Naive thymus-derived CD4-positive, alpha-beta T cell (primary cell): ENCODE measurements at places on chromosomes 3 and 15.

GRCh38 chr3:184388164-184388935 lies 8.5 kb downstream of the CHRD start:
- no peak for DNase-seq

- DNase-seq, result no peak
Observed at GRCh38 chr3:82080261-82080660, 318.8 kb upstream of the GBE1 start.

DNA sequence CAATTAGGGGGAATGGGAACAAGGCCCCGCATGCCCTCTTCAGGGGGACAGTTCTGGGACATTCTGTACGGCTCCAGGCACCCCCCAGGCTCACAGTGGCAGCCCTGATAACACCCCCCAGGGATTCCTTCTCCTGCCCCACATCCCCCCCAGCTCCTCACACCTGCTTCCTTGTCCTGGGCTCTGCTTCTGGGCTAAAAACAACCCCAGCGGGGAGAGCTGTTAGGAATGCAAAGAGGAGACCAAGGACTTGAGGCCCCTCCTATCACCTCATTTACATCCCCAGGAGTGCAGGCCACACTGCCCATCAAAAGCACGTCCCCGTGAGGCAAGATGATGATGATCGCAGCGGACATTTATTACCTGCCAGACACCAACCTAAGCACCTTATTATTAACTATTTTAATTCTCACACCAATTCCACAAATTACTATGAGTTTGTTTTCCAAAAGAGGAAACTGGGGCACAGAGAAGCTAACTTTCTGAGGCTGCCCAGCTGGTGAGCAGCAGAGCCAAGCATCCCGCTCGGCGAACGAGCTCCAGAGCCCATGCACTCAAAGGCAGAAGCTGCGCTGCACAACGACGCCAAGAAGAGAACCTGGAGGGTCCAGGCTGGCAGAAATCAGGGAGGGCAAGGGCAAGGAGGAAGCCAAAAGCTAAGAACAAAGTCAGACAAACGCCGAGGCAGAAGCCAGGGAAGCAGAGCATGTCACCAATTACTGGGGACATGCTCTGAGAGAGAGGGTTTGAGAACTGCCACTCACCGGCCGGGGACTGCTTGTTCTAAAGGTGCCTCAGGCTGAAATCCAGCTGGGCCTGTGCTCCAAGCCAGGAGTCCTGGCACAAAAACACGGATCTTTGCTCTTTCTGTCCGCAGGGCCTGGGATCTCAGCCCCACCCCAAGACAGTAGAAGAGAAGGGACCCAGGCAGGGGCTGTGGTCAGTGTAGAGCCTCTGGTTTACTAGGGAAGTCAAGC lies 76.2 kb upstream of the NSMCE3 start:
- no peak for DNase-seq

- no peak for DNase-seq
Observed at GRCh38 chr3:188349351-188349901, 195.5 kb downstream of the LPP start.

- no peak for DNase-seq
Observed at GRCh38 chr3:6220447-6220846, 640.5 kb upstream of the GRM7 start.

- no peak for DNase-seq
Observed at GRCh38 chr3:186208296-186208989, 99.6 kb upstream of the ETV5 start.

- DNase-seq, result no peak
Observed at GRCh38 chr15:81724536-81724935, 321.3 kb downstream of the MEX3B start.

GRCh38 chr15:82849556-82850512 lies 40.4 kb downstream of the WHAMM start:
- peak; percentile 12 for DNase-seq

DNA sequence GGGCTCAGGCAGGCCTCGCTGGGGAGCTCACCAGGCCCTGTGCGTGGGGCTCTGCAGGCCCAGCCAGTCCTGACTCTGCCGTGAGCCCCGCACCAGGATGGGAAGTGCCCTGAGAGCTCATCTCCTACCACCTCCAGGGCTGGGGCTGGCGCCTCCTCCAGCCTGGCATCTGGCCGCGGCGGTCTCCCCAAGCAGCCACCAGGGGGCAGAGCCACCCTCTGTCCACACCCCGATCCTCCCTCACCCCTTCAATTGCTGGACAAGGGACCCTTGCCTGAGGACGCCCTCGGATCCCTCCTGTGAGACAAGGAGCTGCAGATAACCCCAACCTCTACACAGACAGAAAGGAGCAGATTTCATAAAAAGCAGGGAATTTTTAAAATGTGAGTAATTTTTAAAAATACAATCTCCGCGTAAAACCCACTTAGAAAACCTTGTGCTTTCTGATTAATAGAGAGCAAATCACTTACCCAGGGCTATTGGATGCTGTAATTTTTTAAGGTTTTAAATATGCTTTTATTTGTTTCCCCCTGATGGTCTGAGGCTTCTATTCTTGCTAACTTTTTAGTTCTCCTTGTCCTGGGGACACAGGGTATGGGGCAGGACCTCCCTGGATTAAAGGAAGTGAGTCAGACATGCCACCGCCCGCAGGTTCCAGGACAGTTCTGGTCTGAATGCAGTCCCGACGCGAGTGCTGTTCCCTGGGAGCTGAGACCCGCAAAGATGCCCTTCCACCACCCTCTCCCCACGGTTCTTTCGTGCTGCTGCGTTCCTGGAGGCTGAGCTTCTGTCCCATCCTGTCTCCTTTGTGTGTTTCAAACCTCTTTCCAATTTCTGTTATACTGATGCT lies 52.3 kb upstream of the CHRNA7 start:
- peak; percentile 16 for DNase-seq

DNA sequence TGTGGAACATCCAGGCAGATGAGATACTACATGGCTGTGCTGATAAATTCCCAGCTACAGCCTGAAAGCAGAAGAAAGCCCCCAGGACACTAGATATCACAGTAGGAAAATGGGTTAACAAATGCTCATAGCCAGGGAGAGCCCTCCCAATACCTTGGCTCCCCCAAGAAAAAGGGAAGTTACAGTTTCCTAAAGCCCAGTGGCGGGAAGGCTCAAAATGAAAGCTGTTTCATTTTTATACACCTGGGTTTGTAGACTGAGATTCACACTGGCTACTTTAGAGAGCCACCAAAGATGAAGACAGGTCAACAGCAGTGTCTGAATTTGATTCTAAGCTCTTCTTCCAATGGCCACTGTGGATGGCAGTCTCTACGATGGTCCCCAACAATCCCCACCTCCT lies 55.0 kb upstream of the TOPAZ1 start:
- DNase-seq, result no peak

- DNase-seq, result no peak
Observed at GRCh38 chr3:108093616-108094015, 2.8 kb upstream of the CD47 start.

DNA sequence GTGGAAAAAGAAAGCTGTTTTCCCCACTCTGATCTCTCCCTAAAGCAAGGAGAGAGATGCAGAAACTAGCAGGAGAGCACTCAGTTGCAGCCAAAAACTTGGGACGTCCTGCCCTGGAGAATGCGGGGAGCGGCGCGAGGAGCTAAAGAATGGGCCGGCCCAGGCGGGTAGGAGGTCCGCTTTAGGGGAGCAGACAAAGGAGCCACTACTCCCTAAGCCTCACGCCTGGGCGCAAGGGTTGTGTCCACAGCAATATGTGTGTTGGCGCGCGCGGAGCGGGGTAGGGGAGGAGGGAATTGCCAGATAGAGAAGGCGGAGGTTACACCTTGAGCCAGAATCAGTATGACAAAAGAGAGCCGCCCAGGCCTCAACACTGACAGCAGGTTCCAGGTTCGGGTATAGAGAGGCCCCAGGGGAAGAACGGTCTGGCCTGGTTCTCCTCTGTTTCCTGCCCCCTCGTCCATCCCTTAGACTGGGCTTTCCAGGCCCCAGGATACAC lies 2.9 kb downstream of the WNT5A start:
- DNase-seq, result no peak

- DNase-seq, result no peak
Observed at GRCh38 chr3:30500666-30501399, 105.6 kb upstream of the TGFBR2 start.

DNA sequence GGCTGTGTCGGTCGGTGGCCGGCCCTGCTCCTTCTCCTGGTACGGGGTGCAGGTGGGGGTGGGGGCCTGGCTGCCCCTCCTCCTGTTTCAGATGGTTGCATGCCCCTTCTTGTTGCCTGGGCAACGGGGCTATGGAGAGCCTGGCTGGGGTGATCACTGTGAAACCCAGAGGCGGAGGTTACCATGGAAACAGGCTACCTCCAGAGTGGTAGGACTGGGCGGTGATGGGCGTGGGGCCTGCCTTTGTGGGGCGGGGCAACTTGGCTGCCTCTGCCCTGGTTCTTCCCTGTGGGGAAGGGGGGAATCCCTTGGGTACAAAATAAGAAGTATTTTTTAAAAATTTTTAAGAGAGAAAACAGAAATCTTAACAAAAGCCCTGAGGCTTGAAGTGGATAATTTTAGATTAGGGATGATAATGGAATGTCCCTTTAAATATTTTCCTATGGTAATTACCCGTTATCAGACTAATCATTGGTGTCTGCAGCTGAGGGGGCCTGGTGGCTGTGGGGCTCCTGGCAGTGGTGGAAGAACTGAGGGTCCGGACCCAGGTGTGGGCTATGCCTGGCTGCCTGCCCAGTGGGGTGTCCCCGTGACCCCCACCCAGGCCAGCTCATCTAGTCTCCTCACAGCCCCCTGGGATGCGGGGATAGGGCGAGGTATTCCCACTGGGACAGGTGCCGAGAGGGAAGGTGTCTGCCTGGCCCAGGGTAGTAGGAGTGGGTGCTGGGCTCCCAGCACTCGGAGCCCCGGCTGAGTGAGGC lies 32.5 kb downstream of the PLXNA1 start:
- no peak for DNase-seq

GRCh38 chr15:35958021-35958420 lies 412.1 kb upstream of the DPH6 start:
- DNase-seq, result no peak

- DNase-seq, result no peak
Observed at GRCh38 chr3:190076601-190077394, 43.9 kb downstream of the P3H2 start.

- no peak for DNase-seq
Observed at GRCh38 chr3:119965692-119966091, 128.6 kb downstream of the GSK3B start.

DNA sequence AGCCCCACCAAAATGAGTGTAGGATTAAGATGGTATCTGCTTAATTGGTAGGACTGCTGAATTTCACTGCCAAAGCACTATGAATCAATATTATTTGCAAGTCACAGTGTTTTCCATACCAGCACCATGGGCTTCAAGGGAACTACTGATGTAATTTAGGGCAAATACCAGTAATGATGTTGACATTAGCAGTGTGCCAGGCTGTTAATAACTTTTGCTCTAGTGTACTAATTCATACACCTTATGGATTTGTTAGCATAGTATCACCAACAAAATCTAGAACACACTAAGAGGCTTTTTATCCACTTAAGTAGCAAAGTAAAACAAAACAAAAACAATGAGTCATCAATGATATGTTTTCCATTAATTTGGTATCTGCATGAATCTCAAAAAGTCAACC lies 888.2 kb downstream of the CADM2 start:
- no peak for DNase-seq

GRCh38 chr15:42999201-42999779 lies 78.7 kb upstream of the TTBK2 start:
- no peak for DNase-seq

DNA sequence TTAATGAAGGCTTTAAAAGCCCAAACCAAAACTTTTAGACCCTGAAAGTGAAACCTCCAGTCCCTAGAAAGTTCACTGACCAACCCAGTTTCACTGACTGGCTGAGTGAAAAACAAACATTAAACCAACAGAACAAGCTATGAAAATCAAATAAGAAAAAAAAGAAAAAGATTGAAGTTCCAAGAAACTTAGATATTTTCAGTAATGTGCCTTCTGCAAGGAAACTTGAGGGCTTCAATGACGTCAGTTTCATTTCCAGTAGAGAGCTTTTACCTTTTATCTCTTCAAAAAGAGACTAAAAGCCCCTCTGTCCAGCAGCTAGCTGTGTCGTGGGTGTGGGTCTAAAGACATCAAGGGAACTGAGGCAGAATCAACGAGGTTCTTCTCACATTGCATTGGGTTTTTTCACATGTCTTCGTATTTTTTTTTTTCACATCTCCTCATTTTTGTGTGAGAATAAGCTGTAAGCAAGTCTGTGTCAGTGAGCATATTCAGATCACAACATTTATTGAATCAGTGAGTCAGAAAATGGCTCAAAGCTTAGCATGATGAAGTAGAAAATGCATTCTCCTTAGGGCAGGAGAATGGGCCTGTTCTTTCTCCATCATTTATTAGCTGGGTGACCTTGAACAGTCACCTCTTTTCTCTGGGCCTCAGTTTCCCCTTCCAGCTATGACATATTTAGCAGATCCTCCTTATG lies 54.8 kb upstream of the BCL6 start:
- DNase-seq, result no peak

- DNase-seq, result no peak
Observed at GRCh38 chr3:132318451-132318850, 1.2 kb downstream of the ACP3 start.

- no peak for DNase-seq
Observed at GRCh38 chr3:194711286-194711685, 25.6 kb downstream of the FAM43A start.

DNA sequence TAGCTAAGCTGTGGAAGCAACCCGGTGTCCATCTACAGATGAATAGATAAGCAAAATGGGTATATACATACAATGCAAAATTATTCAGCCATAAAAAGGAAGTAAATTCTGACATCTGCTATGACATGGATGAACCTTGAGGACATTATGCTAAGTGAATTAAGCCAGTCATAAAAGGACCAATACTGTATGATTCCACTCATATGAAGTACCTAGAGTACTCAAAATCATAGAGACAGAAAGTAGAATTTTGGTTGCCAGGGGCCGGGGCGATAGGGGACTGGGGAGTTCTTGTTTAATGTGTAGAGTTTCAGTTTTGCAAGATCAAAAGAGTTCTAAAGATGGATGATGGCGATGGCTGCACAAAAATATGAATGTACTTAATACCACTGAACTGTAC lies 10.3 kb downstream of the EID1 start:
- DNase-seq, result no peak

GRCh38 chr3:53571264-53571663 lies 76.9 kb downstream of the CACNA1D start:
- DNase-seq, result no peak
